Smooth muscle cell of the umbilical artery (primary cell): ENCODE measurements at places on chromosomes 4 and X. TPM values are rescaled to one million over a fixed set of nuclear protein-coding genes. Genes with fewer than 3 reads are reported as not detected.

GSTCD gene
- total RNA-seq, result 9.8 and 12.5 TPM in 2 replicates

SEC24D gene
- 140 and 204 TPM in 2 replicates for total RNA-seq

MTMR8 gene
- not detected in 2 replicates for total RNA-seq

ITGB1BP2 gene
- total RNA-seq, result 4.2 and 6.0 TPM in 2 replicates

TNIP2 gene
- 38.0 and 45.7 TPM in 2 replicates for total RNA-seq

IL1RAPL2 gene
- not detected in 2 replicates for total RNA-seq

WWC2 gene
- total RNA-seq, result 34.1 and 64.2 TPM in 2 replicates

DRD5 gene
- not detected in 2 replicates for total RNA-seq

SSX4B gene
- not detected in 2 replicates for total RNA-seq
